ENCODE measurements at places on chromosomes 13 and 19.

GRCh38 chr13:51221674-51222036 lies 543 bp upstream of the FAM124A start:
- DNase-seq = no peak

GRCh38 chr19:19170053-19170872 lies at the start of gene MEF2B:
TSS of gene MEF2B (minus strand) at chr19:19170263. CDS start at chr19:19150735, 19,528 bp downstream.
- peak; percentile 67 for DNase-seq

DNA sequence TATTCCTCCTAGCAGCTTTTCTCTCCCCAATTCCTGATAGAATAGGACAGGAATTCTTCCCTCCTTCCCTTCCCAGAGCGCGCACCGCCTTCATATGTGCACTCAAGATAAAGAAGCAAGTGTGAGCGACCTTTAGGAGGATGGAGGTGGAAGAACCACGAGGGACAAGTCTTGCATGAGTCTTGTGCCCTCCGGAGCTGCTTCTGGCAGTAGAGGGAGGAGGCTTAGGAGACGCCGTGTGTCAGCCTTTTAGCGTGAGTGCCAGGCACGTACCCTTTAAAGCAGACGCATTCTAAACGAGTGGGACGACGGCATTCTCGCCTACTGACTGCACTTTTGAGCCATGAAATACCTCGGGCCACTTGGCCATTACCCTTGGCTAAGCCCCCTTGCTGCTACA lies 95.4 kb upstream of the RAP2A start:
- no peak for DNase-seq

DNA sequence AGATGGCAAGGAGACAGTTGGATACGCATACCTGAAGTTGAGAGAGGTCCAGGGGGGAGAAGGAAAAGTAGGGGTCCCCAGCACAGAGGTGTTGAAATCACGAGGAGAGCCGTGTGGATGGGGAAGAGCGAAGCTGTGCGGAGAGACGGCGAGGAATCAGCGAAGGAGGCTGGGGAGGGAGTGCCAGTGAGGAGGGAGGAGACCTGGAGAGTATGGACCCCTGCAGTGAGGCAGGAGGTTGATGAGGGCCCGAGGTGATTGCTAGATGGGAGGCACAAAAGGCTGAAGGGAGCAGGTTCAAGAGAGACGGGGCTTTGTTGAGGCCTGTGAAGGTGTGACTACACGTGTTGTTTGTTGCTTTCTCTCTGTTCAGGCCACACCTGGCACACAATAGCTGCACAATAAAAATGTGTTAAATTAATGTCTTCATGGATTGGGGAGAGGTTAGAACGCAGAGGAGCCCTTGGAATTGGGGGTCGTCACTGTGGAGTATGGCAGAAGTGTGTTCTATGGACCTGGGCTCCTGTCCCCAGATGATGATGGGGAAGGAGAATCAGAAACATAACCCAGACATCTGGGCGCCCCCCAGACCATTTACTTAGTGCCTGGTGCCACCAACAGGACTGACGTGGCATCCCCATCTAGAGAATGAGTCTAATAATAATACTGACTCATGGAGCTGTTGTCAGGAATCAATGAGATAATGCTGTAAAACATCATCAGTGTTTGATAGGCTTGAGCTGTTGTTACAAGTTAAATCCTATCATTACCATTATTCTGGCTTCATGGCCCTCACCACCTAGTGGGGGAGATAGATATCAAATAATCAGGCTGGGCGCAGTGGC lies 137.5 kb downstream of the SIPA1L3 start:
- peak; percentile 34 for DNase-seq

GRCh38 chr19:45446944-45447343 lies 20.9 kb upstream of the FOSB start:
- DNase-seq = no peak

Data from NCI-H774 (cell line).